ENCODE measurements at places on chromosomes 1 and 21.
A peak's percentile ranks its signal among the peaks of the same experiment; 100 is the strongest.

GRCh38 chr1:199794105-199794863, 233.2 kb upstream of the NR5A2 start:
- DNase-seq = no peak

DNA sequence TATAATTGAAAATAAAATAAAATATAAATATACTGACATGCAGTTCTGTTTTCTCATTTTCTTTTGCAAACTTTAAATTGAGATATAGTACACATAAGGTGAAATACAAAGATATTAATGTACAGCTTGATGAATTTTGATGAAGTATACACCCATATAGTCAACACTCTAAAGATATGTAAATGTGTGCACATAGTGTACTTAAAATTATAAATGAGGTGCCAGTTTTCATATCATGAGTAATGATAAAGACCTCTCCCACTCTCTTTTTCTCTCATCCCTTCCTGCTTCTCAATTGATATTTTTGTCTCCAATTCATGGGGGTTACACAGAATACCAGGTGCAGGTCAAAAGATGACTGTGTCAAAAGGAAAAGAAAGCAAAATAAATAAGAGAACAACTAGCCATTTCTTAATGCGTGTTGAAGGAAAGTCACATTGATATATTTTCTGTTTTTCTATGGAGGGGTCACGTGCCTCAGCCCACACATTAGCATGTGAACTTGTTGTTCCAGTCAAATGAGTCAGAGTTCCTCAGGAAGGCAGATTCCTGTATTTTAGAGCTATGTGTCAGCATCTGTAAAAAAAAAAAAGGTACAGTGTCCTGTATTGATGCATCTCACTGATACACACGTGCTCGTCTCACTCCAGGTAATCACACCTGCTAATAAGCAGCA, 64.3 kb upstream of the HOOK1 start:
- no peak for DNase-seq

- peak; percentile 72 for DNase-seq
These were observed 16.0 kb downstream of the OR2T11 start for GRCh38 chr1:248618878-248619277.

- DNase-seq = no peak
These were observed 300.0 kb downstream of the BARHL2 start for GRCh38 chr1:90417126-90417525.

- no peak for DNase-seq
These were observed 35.5 kb downstream of the TOMM20 start for GRCh38 chr1:235093013-235093695.

DNA sequence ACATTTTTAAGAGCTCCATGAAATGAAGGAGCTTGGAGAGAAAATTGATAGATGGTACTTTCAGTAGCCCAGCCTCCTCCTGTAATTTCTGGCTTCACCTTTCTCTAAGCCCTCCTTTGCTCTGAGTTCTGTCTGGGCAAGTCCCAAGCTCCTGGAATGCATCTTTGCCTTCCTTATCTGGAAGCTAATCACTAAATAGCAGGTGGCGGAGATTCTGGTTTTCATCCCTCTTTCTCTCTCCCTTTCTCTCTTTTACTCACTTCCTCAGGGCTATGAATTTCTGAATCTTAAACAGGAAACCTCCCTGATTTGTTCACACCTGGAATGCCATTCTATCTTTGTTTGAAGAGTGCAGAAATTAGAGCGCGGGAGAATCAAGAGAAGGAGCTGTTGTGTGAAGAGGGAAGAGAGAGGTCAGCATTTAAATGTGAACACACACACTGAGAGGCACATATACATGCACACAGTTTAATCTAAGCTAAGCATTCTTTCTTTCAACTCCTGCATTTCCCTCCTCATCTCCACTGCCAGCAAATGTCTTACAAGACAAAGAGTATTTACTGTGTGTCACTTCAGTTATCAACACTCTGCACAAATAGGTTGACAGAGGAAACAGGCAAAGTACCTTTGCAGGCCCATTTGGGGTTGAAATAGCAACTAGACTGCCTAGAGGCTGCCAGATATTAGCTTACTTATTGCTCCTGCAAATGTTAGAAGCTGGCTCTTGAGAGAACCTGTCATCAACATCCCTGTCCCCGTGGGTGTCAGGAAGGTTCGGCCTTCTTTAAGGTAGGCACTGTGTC, 199.4 kb upstream of the CAMK1G start:
- no peak for DNase-seq

DNA sequence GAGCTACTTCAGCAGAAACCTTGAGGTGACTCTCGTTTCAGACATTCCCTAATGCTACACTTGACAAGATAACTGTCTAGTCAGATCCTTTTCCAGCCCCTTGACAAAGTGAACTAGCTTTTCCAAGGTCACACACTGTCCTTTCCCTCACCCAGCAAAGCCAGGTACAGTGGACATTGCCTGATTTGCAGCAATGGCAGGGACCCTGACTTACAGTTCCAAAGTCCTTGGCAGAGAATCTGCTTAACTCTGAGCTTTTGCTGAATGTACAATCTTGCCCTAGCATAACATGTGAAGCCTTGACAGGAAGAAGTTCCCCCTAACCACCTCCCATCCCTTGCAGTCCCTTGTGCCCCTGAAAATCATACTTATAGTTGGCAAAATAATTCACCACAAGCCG, 37.1 kb downstream of the HSD3B2 start:
- no peak for DNase-seq

All from activated CD8-positive, alpha-beta memory T cell treated with anti-CD3 and anti-CD28 coated beads for 24 hours (primary cell).